ENCODE measurements at places on chromosomes 6 and 20.

DNA sequence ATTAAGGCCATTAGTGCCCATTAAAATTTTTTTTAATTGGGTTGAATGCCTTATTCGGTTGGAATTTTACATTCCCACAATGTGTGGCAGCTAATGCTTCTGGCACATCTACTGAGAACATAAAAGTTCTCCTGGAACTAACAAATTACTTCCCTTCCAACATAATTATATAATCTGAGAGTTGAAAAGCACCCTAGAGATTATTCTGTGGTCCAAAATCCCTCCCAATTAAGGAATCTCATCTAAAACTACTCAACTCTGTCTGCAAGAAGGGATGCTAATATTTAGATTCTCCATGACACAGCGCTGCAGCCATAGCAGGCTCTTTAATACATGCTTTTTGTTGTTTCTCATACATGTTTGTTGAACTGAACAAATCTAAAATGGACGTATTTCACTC, 4.0 kb downstream of the NUDT3 start:
- no peak for DNase-seq

DNA sequence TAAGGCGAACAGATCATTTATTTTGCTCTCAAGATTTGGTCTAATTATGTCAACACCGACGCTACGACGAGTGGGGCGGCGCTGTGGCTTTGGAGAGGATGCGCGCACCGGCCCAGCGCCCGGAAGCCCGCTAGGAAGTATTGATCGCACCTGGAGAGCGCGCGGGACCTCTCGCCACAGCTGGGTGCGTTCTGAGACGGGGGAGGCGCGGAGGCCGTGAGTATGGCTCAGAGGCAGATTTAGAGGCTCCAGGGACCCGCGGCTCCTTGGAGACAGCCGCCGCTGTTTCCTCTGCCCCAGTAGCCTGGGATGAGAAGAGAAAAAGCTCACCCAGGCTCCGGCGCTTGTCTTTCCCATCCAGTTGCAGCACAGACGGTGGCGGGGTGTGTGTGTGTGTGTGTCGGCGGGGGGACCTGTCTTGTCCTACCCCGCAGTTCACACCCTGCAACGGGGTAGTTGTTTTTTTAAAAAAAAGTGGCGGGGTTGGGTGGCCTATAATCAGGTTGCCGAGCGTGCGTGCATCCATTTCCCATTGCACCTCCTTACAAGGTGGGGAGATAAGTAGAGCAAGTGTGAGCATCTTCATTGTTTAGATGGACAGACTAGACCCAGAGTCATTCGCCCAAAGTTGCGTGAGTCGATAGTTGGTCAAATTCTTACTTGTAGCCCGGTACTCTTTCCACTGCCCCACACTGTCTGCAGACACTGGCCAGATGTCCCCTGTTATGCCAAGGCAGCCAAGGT, 11.2 kb downstream of the TFAP2D start:
- no peak for DNase-seq

DNA sequence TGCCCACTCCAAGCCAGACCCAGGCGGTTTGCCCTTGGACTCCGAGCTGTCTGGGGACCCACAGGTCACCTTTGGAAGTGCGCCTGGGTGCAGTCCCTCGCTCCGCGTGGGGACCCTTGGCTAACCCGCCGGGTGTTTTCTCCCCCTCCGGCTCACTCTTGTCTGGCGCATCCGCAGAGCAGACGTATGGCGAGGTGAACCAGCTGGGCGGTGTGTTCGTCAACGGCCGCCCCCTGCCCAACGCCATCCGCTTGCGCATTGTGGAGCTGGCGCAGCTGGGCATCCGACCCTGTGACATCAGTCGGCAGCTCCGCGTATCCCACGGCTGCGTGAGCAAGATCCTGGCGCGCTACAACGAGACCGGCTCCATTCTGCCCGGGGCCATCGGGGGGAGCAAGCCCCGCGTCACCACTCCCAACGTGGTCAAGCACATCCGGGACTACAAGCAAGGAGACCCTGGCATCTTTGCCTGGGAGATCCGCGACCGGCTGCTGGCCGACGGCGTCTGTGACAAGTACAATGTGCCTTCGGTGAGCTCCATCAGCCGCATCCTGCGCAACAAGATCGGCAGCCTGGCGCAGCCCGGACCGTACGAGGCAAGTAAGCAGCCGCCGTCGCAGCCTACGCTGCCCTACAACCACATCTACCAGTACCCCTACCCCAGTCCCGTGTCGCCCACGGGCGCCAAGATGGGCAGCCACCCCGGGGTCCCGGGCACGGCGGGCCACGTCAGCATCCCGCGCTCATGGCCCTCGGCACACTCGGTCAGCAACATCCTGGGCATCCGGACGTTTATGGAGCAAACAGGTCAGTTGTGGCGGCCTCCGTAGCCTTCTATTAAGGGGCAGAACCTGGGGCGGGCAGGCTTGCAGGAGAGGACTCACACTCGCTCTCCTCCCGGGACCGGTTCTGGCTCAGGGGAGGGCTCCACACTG, 1.1 kb downstream of the PAX1 start:
- DNase-seq, result no peak

DNA sequence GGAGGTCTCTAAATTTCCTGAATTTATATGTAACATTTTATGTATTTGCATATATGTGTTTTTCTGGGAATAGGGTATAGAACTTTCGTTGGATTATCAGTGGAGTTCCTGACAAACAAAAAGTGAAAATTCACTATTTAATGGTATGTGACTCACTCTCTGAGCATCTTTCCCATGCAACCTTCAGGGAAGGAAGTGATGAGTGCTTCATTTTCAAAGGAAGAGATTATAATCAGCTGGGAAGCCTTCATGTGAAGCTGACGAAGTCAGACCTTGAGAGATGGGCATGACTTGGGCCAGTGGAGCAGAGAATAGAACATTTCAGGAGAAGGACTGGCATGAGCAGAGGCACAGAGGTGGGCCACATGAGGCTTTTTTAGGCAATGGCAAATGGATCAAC, 72.7 kb downstream of the FAXC start:
- no peak for DNase-seq

GRCh38 chr6:99501762-99502161, 13.5 kb downstream of the USP45 start:
- DNase-seq, result no peak

- DNase-seq, result no peak
Observed at GRCh38 chr20:10576411-10577090, 97.2 kb downstream of the JAG1 start.

GRCh38 chr6:131003488-131004386, 59.3 kb downstream of the EPB41L2 start:
- no peak for DNase-seq

DNA sequence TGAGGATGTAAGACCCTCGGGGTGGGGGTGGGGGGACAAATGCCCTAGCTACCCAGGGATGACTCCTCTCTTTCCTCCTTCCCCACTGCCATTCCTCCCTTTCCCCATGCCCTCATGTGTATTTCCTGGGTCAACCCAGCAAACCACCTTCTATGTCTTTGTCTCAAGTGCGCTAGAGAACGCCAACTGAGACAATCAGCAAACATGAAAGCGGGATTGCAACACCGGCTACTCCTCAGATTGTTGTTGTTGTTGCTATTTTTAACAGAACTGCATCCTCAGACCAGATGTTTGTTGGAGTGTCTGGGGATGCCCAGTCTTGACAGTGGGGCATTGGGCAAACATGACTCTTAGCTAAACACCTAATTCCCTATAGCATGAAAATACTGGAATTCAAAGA, 39.3 kb upstream of the HIVEP1 start:
- no peak for DNase-seq

- DNase-seq, result no peak
Observed at GRCh38 chr20:10172998-10173655, 45.5 kb upstream of the SNAP25 start.

DNA sequence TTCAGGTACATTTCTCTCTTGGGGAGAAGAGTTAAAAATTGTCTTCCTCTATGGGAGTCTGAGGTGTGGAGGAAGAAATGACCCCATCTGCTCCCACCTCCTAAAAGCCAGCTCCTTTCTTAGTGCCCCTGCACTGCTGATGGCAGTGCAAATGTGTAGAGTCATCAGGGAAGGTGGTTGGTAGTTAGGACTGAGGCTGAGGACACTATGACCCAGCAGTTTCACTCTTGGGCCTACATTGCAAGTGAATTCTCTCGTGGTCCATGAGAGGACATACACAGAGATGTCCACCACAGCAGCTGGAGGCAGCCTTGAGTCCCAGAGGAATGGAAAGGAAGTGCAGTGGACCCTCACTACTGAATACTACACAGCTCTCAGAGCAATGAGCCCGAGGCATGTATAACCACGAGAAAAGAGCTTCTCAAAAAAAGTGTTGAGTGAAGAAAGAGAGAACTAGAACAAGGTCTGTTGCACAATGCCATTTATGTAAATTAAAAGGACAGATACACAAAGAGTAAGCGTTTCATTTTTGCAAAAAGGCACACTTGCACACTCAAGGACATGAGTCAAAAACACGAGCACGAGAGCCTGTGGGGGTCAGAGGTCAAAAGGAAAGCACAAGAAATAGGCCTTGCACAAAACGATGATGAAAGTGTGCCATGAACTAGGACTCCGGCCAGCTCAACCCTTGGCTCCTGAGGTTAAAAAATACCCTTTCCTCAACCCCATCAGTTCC, 308.2 kb upstream of the PRND start:
- DNase-seq, result no peak

DNA sequence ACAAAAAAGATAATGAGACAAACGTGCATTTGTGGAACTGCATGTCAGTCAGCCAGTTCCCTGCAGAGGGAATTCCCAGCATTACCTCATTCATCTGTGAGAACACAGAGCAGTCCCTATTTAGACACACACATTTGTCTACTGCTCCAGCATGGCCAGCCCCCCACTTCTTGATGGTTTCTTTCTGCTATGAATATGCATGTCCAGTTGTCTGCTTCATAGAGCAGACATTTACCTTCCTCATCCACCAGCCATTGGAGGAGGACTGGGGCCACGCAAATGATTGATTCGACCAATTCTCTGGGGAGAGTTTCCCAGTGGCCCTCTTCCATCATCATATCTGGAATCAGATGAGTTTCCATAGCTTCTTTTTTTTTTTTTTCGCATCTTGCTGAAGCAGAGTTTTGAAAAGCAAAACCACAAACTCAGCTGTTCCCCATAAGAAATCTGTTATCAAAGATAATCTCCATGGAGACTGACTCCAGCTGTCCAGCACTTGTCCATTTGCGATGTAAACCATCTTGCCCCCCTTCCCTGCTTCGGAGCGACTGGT, 11.8 kb downstream of the ENPP1 start:
- no peak for DNase-seq

DNA sequence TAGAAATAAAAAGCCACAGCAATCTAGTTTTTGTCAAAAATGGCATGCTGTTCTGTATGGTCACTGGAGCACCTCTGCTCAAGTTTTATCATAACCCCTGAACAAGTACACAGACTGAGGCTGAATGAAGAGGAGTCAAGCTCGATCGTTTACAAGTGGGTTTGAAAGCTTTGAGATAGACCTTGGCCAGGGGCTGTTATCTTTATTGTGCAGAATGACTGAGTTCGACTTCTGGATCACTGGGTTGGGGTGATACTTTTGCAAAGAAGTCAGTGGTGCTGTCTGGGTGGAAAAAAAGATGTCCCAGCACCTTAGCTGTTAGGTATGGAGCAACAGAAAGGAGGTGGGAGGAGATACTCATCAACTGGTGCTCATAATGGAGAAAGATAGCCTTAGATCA, 446.0 kb downstream of the HACE1 start:
- DNase-seq, result no peak

DNA sequence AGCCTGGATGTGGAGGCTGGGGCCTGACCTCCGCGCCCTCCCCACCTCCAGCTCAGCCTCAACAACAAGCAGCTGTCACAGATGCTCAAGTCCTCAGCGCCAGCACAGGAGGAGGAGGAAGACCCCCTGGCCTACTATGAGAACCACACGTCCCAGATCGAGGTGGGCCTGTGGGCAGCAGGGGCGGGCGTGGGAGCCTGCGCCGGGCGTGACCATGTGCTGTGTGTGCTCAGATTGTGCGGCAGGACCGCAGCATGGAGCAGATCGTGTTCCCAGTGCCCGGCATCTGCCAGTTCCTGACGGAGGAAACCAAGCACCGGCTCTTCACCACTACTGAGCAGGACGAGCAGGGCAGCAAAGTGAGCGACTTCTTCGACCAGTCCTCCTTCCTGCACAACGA, 23.5 kb downstream of the UQCC2 start:
- no peak for DNase-seq

DNA sequence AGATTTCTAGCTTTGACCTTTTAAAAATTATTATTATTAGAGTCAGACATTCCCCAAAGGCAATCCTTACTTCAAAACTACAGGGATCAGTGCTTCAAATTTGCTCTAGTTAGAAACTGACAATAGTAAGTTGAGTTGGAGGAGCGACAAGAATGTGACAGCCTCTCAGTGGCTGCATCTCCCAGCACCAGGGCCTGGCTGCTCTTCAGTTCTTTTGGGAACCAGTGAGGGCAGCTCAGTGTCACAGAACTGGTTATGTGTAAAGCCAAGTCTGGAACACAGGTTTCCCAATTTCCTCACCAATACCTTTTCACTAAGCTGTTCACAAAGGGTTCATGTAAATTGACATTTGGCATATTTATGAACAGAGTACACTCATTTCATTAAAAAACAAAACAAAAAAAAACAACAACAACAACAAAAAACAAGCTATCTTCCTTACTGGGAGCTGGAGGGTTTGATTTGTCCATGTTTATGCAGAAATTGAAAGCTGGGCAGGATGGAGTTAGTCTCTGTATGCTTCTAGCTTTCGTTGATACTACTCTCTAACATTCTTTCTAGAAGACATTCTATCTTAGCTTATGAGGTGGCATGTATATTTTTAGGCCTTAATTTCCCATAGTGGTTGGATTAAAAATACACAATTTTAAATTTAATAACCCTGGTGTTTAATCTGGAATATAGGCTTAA, 95.0 kb downstream of the SAMD5 start:
- DNase-seq, result no peak

DNA sequence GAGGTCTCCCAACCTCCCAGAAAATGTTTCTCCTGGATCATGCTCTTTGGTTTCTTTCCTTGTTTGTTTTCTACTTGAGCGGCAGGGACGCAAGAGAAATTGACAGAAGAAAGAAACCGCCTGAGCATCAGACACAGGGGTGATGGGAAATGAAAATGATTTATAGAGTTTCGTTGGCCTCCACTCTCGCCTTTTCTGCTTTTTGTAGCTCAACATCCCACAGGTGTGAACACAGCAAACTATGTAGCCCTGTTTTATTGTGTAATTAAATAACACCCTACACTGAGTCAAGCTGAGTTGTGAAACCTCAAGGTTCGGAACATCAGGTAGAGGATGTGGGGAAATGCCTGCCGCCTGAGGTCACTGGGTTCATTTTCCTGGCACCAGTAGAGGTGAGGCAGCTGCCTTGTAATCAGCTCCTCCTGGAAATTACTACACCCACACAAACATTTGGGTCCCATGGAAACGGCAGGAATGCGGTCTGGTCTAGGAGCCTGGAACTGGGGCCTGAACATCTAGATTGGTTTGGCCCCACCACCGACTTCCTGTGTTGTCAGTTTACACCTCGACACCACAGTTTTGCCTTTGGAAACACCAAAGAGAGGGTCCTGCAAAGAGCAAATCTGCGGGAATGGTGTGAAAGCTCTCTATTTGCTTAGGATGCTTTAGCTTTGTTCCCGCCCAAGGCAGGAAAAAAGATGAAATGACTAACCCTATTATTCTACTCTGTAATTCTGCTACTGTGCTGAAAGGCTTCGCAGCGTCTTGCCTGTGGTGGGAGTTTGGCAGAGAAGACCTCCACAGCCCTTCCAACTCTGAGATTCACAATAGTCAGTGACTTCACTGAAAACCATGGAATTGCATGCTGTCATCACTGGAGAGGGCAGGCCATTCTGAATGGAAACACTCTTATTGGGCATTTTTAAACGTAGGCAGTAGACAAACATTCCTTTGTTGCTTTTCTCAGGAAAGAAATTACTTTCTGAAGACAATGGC, 53.0 kb downstream of the ADAT2 start:
- no peak for DNase-seq

GRCh38 chr6:44480097-44480541, 92.6 kb downstream of the CDC5L start:
- no peak for DNase-seq

Data from effector CD8-positive, alpha-beta T cell (primary cell).